Activated T-helper 1 cell treated with anti-CD3 and anti-CD28 coated beads, Interleukin-12 subunit alpha, Interleukin-12 subunit beta, Interleukin-2, Interleukin-4 antibody, amounts not matched to agents 30 ng/mL and 10 ng/mL and 1 ng/mL, durations not matched to agents 14 hours and 24 hours and 36 hours (primary cell): ENCODE measurements at places on chromosomes 1 and 21.

DNA sequence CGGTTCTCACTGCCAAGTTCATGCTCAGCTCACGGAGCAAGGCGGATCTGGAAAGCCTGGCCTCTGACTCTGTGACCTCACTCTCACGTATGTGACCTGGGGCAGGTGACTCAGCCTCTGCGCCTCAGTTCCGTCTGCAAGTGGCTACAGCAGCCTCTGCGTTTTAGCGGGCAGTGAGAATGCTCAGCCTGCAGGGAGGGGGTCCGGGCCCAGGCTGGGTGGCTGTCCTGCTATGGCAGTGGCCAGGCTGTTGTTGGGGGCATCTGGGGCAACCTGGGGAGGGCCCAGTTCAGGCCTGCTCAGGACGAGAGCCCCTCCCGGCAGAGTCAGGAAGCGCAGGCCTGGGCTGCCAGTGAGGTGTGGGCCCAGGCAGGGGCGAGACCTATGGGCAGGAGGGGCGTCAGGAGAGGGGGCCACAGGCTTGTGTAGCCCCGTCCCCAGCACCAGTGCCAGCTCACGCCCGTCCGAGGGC, 27.9 kb downstream of the ARHGEF16 start:
- no peak for DNase-seq

GRCh38 chr1:160264795-160265307, 2.5 kb upstream of the DCAF8 start:
- DNase-seq, result no peak

- no peak for DNase-seq
Measured at GRCh38 chr1:203582568-203582967, 44.1 kb upstream of the ATP2B4 start.

DNA sequence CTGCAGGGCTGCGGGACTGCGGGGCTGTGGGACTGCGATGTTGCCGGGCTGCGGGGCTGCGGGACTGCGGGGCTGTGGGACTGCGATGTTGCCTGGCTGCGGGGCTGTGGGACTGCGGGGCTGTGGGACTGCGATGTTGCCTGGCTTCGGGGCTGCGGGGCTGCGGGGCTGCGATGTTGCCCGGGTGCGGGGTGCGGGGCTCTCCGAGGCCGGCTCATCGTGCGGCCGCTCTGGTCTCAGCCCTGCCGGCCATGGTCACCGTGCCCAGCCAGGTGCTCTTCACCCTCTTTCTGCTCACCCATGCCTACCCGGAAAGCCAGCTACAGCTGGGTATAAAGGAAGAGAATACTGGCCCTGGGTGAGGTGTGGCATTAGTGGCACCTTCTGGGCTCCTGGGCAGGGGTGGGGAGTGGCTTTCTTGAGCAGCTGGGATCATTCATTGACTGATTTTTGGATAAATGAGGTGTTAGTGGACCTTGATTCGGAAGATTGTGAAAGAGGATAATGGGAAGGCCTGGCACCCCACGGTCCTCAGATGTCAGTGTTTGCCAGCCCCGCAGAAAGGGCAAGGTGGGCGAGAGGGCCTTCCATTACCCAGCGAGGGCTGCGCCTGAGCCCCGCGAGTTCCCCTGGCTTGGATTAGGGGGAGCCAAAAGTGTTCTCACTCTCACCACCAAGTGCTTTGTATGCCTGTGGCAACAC, 36.3 kb downstream of the COQ8A start:
- DNase-seq, result no peak

- no peak for DNase-seq
Measured at GRCh38 chr1:162142968-162143367, 73.5 kb downstream of the NOS1AP start.

DNA sequence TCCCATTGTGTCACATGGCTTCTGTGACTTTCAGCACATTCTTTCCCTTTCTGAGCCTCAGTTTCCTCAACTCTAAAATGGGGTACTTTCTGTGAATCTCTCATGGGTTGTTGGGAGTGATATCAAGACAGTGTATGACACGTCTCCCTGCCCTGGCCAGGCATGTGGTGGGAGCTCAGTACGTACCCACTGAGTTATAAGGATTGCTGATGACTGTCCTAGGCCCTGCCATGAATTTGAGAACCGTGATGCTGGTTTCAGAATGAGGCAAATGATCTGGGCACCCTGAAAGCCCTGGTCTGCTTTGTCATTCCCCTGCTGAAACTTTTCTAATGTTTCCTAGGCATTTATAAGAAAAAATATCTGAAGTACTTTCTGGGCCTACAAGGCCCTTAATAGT, 3.6 kb downstream of the ZNF362 start:
- DNase-seq, result no peak

- DNase-seq, result no peak
Measured at GRCh38 chr1:941588-942383, 17.3 kb downstream of the NOC2L start.

DNA sequence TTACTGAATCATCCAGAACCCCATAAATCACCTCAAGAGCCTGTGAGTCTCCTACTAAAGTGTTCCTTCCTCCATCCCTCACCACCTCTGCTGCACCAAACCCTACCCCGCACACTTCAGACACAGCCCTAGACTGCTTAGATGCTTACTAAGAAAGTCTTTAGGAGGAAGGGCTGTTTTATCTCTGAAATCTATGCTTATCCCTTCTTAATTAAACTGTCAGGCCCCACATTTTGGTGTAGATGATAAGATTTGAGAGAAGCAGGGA, 216.8 kb upstream of the SGIP1 start:
- no peak for DNase-seq

- no peak for DNase-seq
Measured at GRCh38 chr21:26125433-26126167, 45.0 kb downstream of the APP start.

GRCh38 chr1:8218351-8219092, 99.4 kb upstream of the SLC45A1 start:
- no peak for DNase-seq

DNA sequence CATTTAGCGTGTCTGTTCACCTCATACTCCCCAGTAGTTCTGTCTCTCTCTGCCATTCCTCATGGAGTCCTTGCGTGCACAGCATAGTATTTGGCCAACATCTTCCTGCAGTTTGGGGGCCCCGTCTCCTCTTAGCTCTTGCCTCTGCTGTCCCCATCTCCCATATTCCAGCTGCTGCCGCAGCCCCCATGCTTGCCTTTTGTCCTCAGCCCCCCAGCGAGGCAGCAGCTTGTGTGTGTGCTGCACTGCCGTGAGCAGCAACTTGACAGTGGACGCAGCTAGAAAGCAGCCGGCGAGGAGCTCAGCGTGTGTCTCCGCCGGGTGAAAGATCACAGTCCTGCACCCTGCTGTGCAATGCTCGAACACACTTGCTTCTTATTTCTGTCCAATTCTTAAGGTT, 164.2 kb upstream of the COL6A1 start:
- no peak for DNase-seq

GRCh38 chr21:37670883-37671282, 245.4 kb downstream of the KCNJ6 start:
- DNase-seq, result no peak

DNA sequence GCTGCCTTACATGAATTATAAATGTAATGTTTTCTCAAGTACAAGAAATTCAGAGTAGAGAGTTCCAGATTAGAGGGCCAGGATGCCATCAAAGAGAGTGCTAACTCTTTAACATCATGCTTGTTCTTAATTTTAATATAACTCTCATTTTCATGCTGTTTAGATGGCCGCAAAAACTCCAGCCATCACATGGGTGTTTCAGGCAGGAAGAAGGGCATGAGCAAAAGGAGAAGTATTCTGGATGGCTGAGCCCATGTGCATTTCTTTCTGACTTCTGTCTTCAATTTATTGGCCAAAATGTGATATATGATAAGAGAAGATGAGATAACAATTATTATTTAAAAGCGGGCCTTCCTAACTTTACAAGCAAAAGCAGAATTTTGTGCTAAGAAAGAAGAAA, 1328.6 kb downstream of the MRPL39 start:
- no peak for DNase-seq

- DNase-seq, result peak; percentile 51
Measured at GRCh38 chr1:167533851-167534300, 15.5 kb upstream of the CD247 start.

DNA sequence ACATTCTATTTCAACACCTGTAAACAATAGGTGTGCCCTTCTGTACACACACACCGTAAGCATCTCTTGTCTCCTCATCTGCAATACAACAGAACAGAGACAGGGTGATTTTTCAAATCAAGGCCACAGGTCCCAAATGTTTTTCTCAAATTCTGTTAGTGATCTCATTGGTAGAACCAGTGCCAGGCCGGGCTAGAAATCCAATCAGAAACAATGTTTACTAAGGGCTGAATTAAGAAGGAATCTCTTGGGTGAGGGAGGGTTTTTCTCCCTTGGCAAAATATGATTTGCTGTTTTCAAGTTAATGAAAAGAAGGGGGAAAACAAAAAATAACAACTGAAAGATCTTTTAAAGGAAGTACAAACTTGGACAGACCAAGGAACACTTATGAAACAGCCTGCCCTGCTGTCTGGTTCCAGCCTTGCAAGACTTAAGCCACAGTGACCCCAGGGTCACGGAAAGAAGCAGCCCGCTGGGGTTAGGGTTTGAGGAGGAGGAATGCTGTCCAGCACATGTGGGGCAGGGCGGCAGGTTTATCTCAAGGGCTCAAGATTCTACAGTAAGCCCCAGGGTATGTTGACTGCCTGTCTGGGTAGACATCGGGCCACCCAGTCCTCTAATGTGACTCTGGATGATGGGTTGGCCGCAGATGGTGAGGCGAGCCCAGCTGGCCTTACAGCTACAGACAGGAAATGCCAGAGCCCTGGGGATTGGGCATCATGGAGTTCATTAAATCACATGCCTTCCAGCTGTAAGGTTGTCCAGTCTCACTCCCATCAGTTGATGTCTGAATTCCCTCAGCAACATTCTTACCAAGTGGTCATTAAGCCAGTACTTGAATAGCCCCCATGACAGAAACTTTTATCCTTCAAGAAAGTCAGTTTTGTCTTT, 73.3 kb upstream of the SLC44A3 start:
- DNase-seq, result no peak

- no peak for DNase-seq
Measured at GRCh38 chr1:226409392-226409791, 1.5 kb upstream of the PARP1 start.

- DNase-seq, result no peak
Measured at GRCh38 chr21:22250355-22250754, 1252.1 kb downstream of the NCAM2 start.

- no peak for DNase-seq
Measured at GRCh38 chr1:70779571-70779970, 268.0 kb downstream of the PTGER3 start.

- no peak for DNase-seq
Measured at GRCh38 chr1:8061673-8062386, 35.7 kb upstream of the ERRFI1 start.

DNA sequence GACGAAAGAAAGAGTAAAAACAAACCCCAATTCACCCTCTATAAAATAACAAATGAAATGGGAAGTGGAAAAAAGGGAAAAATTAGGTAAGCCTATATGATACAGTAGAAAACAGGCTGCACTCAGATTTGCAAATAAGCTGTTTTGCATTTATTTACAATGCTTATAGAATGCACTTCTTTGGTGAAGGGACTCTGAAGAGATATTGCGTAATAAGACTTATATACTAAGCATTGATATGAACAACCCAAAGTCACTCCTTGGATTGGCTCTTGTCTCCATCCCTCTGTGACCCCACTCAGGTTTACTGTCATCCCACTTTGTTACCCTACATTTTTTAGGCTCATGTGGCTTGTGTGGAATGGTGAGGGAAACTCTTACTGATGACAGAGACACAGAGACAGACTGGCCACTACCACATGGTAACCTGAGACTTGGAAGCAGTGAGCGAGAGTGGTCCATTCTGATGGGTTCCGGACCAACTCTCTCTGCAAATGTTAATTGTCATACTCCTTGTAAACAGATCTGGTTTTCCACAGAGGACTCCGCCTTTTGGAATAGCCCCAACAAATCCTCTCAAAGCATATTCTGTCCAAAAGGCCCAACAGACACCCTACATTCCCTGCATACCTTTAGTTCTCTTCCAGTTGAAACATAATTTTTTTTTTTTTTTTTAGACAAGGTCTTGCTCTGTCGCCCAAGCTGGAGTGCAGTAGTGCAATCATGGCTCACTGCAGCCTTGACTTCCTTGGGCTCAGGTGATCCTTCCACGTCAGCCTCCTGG, 11.0 kb downstream of the GSTM5 start:
- no peak for DNase-seq

GRCh38 chr21:42624095-42624790, 29.2 kb upstream of the PDE9A start:
- DNase-seq, result no peak

- DNase-seq, result no peak
Measured at GRCh38 chr1:181406989-181407388, 76.3 kb upstream of the CACNA1E start.

DNA sequence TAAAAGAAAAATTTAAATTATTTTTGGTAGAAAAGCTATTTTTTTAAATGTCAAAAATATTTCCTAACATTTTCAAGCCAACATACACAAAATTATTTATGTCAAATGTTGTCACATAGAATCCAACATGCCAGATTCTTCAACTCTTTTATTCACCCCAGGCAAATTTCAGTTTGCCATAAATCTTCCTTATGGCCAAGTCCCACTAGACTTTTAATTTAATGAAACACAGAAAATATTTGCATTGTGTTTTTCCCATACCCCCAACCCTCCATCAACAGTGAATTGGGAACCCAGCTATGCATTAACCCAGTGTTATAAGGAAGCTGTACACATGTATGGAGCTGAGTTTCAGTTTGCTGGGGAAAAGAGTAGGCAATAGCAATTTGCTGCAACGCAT, 41.4 kb downstream of the DUSP10 start:
- no peak for DNase-seq

DNA sequence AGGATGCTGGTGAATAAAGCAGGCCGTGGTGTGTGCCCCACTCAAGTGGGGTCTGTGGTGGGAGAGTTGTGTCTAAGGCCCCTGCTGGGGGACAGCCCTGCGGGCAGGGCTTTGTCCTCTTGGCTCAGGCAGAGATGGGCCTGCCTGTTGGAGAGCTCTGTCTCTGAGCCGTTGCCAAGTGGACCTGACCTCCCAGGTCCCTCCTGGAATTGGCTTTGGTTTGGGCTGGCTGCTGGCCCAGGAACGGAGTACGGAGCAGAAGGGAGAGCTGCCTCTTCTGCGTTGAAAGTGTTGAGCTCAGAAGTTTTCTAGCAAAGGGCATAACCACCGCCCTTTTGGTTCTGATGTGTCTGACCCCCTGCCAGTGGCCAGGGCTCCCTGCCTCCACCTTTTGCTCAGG, 153.9 kb downstream of the PEX14 start:
- DNase-seq, result no peak

DNA sequence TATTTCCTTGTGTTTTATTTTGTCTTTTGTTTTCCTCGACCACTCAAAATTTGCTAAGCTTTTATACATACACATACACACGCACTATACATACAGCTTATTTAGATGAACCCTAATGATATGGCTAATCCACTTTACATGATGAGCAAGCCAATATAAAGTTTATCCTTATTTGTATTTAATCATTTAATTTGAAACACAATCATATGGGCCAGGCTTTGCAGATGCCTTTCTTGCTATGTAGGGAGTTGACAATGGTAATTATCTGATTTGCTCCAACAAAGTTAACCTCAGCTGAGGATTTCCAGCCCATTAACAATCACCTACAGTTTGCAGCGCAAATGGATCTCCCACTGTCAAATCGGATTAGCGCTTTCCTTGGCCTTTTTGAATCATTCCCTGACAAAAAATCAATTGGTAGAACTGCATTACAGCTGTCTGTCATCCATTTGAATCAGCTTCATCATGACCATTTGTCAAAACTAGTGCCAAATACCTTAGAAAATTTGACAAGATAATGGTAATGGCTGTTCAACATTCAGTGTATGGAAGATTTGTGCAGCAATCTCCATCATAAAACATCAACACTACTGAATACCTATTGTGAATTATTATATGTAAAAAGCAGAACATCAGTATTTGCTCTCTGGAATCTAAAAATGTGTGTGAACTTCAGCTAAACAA, 352.6 kb downstream of the MRPL39 start:
- no peak for DNase-seq

- DNase-seq, result no peak
Measured at GRCh38 chr1:57235730-57236510, 187.9 kb downstream of the DAB1 start.
